ENCODE measurements at places on chromosomes 7 and 10.
A peak's percentile ranks its signal among the peaks of the same experiment; 100 is the strongest.

- DNase-seq, result no peak
These were observed 48.9 kb upstream of the HABP2 start for GRCh38 chr10:113503930-113504329.

GRCh38 chr7:107467972-107468371 is 1.9 kb upstream of the GPR22 start:
- DNase-seq, result no peak

GRCh38 chr7:103143868-103144267 is 5.0 kb downstream of the NAPEPLD start:
- DNase-seq, result no peak

DNA sequence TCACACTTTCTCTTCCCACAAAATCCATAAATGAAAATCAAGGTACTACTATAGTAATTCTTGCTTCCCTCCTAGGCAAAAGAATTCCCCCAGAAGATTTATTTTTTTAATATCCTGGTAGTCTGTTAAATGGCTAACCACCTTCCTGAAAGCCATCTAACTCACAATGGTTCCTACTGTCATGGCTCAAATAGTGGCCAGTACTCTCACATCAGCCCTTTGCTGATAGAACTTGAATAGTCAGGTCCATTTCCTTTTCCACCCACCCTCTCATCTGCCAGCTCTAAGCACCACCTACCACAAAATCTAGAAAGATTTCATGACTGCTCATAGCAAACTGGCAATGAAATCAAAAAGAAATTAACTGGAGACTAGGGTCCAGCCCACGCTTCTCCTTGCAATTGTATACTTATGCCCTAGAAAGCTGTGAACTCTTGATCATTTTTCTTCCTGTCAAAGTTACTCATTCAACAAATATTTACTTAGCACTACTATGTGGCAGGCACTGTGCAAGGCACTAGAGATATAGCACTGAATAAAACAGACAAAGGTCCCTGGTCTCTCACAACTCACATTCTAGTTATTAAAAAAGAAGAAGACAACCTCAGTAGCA is 60.4 kb downstream of the ARMH3 start:
- DNase-seq, result no peak

DNA sequence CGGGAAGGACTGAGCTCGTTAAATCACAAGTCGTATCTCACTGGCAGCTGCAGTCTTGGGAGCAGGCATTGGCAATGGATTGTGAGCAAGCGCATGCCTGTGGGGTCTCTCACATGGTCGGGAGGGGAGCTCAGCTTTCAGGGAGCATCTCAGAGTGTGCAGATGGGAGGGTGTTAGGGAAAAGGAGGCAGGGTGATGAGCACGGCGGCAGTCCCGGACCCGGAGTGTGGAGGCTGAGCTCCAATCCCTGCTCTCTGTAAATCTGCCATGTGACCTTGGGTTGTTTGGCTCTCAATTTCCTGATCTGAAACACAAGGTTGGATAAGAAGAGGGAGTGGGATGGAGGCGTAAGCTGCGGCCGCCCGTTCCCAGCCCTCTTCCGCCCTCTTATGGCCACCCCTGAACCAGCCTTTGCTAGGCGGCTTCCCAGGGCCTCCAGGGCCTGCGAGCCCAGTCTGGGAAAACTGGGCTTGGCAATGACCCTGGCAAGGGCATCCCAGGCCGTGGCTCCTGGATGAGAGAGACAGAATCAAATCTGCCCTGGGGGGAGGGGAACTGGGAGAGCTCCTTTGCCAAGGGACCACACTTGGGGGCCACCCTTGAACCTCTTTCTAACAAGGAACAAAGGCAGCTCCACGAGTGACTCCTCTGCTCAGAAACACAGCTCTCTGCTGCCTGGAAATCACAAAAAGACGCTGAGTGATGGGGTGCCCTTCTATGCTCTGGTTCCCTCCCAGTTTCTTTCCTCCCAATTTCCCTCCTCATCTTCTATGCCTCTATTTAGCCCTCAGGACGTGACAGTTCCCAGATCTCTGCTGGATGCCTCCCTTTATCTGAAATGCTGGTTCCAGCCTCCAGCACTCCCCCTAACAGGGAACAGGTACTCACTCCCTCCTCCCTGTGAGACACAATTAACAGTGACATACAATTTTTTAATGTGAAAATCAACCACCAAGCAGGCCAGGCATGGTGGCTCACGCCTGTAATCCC is 41.7 kb upstream of the LOXL4 start:
- peak; percentile 79 for DNase-seq

DNA sequence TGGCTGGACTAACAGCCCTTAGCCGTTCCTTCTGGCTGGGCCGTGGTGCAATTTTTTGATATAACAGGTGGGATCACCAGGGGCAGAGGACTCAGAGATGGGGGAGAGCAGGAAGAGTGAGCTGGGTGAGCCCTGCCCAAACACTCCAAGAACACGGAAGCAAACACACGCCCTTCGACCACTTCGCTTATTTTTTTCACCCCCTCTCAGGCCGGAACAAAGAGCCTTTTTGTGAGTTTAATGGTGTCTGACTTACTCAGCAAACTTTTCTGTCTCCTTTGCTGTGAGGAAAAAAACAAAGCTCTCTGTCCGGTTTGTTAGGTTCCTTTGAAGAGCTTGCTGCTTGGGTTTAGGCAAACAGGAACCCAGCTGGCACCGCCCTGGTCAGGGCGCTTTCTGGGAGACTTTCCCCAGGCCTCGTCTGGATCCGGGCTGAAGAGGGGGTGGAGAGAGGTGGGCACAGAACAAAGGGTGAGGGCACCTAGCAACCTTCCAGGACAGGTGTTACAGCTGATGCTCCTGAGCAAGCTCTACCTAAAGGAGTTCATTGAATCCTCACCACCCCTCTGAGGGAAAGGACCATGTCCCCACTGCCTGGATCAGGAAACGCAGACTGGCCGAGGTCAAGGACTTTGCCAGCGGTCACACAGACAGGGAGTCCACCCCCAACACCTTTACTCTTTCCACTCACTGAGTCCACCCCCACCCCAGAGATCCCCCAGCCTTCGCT is 23.3 kb downstream of the CALML3 start:
- DNase-seq, result no peak

DNA sequence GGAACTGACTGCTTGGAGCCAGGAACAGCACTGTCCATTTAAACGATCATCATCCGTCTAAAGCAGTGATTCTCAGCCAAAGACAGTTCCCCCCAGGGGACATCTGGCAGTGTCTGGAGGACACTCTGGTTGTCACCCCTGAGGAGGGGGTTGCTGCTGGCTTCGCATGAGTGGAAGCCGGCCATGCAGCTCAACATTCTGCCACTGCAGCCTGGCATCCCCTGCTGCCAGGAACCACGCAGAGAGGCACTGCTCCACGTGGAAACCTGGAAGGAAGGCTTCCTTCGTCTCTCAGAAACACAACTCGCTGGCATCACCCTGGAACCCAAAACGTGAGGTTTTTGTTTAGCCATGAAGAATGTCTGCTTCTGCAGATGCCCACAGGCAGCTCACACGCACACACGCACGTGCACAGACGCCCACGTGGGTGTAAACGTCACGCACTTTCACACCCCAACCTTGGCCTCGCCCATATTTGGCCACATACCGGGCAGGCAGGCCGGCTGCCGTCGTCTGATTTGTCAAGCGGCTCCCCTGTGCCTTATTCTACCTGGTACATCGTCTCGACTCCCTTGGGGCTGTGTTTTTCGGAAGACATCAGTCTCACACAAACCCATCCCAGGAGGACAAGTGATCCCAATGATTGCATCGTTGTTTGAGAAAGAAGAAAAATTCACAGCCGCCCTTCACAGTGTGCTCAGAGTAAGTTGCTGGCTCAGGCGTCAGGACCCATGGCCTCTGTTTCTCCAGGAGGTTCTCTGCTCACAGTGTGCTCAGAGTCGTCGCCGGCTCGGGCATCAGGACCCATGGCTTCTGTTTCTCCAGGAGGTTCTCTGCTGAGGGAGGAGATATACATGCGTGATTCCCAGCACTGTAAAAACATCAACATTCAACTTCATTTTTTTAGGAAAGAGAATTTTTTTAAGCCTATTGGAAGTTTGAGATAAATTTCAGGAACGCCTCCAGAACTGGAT is 127.2 kb upstream of the PPP2R2D start:
- DNase-seq, result no peak

DNA sequence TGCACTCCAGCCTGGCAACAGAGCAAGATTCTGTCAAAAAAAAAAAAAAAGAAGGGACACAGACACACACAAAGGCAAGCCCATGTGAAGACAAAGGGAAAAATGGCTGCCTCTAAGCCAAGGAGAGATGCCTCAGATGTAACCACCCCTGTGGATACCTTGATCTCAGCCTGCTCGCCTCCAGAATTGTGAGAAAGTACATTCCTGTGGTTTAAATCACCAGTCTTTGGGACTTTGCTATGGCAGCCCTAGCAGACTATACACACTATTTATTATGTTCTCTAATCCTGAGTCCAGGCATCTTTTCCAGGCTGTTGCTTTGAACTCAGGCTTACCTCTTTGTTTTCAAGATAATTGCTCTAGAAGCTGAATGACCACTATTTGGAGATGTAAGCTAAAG is 494.3 kb downstream of the GALNT17 start:
- DNase-seq, result no peak

DNA sequence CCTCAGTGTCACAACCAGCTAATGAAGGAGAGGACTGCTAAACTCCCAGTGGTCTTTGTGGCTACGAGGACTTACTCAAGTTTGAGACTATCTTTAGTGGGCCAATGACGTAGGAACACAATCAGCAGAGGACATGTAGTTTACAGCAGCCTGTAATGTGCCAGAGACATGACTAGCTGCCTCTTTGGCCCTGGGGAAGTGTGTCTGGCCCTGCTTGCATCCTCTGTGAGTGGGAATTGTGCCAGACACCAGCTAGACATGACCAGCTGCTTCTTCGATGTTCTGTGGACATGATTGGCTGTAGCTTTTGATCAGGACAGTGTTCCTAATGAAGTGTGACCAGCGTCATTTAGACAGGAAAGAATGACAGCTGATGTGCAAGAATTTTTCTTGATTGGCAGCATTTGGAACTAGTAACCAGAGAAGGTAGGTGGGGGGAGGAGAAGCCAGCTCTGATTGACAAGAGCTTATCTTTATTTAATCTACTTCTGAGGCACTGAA is 141.7 kb downstream of the AUTS2 start:
- DNase-seq, result peak; percentile 18

GRCh38 chr10:64658528-64658927 is 1137.3 kb downstream of the REEP3 start:
- DNase-seq, result no peak

GRCh38 chr7:154532771-154533170 is 470.2 kb downstream of the PAXIP1 start:
- no peak for DNase-seq

- no peak for DNase-seq
These were observed 41.3 kb downstream of the AVL9 start for GRCh38 chr7:32536585-32536984.

DNA sequence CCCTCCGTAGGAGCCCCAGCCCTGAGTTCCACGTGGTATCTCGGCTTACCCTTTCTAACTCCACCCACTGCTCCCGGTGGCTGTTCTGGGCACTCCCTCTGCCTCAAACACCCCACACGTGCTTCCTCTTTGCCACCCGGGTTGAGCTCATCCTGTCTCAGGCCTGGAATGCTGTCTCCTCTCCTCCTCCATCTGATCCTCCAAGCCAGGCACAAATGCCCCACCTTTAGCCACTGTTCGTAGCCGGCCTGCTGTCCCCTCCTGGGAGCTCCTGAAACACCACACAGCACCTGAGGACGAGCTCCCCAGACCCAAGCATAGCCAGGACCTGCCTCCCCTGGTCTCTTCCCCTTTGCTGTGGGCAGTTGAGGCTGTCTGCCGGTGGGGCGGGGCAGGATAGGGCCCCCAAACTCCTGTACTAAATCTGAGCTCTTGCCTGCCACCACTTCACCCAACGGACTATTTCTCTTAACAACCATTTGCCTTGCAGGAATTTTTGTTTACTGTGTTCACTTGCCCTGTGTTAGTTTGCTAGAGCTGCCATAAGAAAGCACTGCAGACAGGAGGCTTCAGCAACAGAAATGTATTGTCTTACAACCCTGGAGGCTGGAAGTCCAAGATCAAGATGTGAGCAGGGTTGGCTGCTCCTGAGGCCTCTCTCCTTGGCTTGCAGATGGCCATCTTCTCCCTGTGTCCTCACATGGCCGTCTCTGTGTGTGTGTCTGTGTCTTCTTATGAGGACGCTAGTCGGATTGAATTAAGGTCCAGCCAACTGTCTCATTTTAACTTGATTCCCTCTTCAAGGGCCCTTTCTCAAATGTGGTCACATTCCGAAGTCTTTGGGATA is 58.3 kb upstream of the SHH start:
- no peak for DNase-seq

- no peak for DNase-seq
These were observed 76.0 kb downstream of the TYW1B start for GRCh38 chr7:72751978-72752377.

GRCh38 chr10:111600772-111601171 is 523.9 kb downstream of the ADRA2A start:
- DNase-seq, result peak; percentile 7

DNA sequence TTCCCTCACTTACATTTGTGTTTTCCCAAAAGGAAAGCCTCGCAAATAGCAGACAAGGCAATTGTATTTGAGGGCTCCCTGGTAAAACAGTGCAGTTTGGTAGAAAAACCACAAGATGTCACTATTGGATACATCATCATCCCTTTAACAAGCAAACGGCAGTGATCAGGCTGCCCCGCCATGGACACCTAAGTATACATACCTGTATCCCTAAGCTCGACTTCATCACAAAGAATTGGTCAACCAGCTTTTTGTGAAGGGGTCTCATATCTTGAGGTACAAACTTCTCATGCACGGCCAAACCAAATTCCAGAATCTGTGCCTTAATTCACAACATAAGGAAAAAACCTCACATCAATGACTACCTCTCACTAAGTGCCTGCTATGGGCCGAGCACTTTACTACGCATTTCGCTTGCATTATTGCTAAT is 179.5 kb upstream of the IMMP2L start:
- peak; percentile 45 for DNase-seq

DNA sequence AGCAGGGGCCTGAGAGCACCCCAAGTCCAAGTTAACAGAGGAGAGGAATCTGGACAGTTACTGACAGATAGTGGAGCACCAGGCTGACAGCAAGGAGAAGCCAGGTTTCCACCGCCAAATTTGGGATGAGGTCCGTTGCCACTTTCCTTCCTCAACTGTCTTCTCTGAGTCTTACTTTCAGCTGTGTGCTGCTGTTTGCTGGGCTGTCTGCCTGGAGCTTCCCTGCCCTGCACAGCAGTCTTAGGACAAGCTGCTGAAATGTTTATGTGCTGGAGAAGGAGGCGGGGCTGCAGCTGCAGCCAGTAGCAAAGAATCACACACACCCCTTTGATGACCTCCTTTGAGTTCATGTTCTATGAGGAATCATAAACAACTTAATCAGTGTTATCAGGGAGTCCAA is 17.4 kb upstream of the CYP3A7 start:
- no peak for DNase-seq

- DNase-seq, result no peak
These were observed 310.5 kb upstream of the HGF start for GRCh38 chr7:82080254-82080927.

DNA sequence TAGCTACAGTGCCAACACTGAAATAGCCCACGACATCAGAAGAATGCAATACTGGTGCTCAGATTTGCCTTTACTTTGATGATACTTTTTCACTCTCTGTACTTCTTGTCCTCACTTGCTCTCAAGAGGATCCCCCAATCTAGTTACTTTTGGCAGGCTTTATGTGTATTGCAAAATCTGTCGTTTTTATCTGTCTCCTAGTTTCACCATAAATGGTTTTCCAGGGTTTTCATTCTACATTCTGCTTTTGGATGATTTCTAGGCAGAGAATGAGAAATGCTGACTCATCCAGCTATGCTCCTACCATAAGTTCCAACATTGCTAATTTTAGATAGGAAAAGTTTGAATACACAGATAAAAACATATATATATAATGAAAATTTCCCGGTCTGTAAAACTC is 659.5 kb upstream of the NRG3 start:
- DNase-seq, result no peak
